ENCODE measurements at places on chromosomes 5 and 9. TPM values are rescaled to one million over a fixed set of nuclear protein-coding genes. Genes with fewer than 3 reads are reported as not detected.

GRCh38 chr9:24297931-24298330 lies 247.8 kb downstream of the IZUMO3 start:
- DNase-seq = no peak

DNA sequence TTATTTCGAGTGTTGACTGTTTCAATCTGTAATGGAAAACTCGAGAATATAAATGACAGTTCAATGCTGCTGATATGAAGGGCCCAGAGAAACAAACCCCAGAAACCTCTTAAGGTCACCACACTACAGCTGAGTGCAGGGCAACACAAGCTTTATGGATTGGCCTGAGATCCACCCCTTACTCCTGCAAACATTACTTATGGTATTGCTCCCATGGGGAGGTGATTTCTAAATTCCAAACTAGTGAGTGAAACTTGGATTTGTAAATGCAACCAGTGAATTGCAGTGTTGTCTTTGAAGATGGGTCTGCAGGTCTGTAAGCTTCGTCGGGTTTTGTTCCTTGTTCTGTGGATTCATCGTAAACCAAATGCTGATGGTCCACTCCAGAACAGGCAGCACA lies 85.4 kb downstream of the NTRK2 start:
- no peak for DNase-seq

RC3H2 gene
- 30.9 TPM for total RNA-seq

IFNA7 gene
- total RNA-seq = not detected

GRCh38 chr5:92222449-92222848 lies 839.3 kb upstream of the ARRDC3 start:
- no peak for DNase-seq

GRCh38 chr5:96659170-96659569 lies 3.0 kb upstream of the CAST start:
- DNase-seq = no peak

- no peak for DNase-seq
Observed at GRCh38 chr5:157767689-157768088, 24.2 kb downstream of the LSM11 start.

- DNase-seq = no peak
Observed at GRCh38 chr5:172943283-172943841, 15.9 kb upstream of the RPL26L1 start.

PDLIM4 gene
- 80.7 TPM for total RNA-seq

PTPRD gene
- 8.0 TPM for total RNA-seq

- no peak for DNase-seq
Observed at GRCh38 chr5:73373814-73374510, 74.6 kb downstream of the FOXD1 start.

NUTM2F gene
- total RNA-seq = not detected

ITGA2 gene
- 32.2 TPM for total RNA-seq

GRCh38 chr5:134873494-134873893 lies 677 bp upstream of the TXNDC15 start:
- DNase-seq = peak; percentile 18

DNA sequence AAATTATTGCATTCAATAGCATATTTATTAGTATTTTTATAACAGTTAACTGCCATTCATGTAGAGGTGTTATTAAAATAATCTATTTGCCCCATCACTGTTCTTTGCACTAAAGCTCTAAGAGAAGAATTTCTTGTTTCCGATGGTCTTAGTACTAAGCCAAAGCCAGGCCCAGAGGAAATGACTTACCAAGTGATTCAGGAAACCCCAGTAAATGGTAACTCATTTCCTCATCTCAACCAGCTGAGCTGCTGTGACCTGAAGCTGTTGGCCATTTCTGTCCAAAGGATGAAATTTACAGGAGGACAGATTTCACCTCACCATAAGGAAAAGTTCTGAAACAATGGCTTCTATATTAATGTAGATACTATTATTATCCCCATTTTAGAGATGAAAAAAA lies 117.0 kb downstream of the PIK3R1 start:
- no peak for DNase-seq
